Stimulated activated CD4-positive, alpha-beta T cell treated with anti-CD3 and anti-CD28 coated beads, Interleukin-1b, Interleukin-23, amount 100 ng/mL, for 1 hour (primary cell): ENCODE measurements at places on chromosomes 16 and 17.

DNA sequence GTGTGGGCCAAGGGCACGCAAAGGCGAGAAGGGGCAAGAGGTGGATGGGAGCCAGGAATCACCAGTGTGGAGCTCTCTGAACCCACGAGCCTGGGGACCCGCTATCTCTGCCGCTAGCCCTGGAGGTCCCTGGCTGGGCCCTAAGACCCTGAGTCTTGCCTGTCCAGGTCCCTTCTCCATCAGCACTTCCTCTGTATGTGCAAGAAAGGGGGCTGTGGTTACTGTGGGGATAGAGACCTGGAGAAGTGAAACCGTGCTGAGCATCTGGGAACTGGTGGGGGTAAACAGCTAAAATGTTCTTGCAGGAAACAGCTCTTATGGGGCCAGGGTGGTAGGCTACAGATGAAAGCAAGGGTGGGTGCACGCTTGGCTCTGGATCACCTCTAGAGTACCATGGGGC lies 3.1 kb downstream of the SPNS3 start:
- no peak for DNase-seq

GRCh38 chr17:67438667-67439066 lies 61.6 kb downstream of the PITPNC1 start:
- no peak for DNase-seq

- no peak for DNase-seq
Measured at GRCh38 chr17:82831041-82831817, 8.6 kb downstream of the ZNF750 start.

GRCh38 chr17:9240659-9241370 lies 219.5 kb downstream of the NTN1 start:
- DNase-seq: no peak

DNA sequence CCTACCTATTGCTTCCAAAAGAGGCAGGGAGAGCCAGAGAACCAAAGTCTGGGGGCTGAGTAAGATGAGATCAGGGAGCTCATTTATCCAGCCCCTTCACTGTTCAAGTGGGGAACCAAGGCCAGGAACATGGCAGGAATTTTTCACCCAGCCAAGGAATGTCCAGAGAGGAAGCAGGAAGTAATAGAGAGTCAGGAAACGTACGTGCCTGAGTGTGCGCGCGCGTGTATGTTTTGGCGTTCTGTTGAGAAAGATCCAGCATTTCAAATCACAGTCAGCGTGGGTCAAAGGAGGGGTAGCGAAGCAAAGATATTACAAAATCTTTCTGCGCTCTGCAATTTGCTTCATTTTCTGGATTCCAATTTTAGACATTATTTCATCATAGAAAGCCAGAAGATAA lies 41.9 kb upstream of the WSCD1 start:
- DNase-seq: no peak

GRCh38 chr17:73585583-73585982 lies 58.7 kb downstream of the SDK2 start:
- DNase-seq: no peak

DNA sequence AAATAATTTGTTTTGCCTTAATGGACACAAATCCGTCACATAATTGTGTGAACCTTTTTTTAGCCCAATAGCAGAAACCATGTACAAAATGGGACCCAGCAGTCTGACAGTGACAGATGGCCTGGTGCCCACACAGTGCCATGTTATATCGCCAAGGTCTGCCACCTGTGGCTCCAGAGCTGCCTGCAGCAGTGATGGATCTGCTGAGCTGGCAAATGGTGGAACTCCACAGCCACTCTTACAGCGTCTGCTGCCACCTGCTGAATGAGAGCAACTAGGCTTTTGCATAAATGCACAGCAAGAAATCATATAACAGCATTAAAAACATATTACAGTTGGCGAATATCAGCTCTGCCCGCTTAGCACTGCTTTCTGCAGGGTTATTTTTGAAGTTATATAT lies 59.4 kb downstream of the NUP93 start:
- DNase-seq: no peak

GRCh38 chr17:49692751-49693150 lies 14.9 kb upstream of the SPOP start:
- DNase-seq: no peak

GRCh38 chr16:19130852-19131824 lies 17.4 kb downstream of the ITPRIPL2 start:
- no peak for DNase-seq

GRCh38 chr16:10668322-10669045 lies 26.2 kb downstream of the TEKT5 start:
- no peak for DNase-seq

DNA sequence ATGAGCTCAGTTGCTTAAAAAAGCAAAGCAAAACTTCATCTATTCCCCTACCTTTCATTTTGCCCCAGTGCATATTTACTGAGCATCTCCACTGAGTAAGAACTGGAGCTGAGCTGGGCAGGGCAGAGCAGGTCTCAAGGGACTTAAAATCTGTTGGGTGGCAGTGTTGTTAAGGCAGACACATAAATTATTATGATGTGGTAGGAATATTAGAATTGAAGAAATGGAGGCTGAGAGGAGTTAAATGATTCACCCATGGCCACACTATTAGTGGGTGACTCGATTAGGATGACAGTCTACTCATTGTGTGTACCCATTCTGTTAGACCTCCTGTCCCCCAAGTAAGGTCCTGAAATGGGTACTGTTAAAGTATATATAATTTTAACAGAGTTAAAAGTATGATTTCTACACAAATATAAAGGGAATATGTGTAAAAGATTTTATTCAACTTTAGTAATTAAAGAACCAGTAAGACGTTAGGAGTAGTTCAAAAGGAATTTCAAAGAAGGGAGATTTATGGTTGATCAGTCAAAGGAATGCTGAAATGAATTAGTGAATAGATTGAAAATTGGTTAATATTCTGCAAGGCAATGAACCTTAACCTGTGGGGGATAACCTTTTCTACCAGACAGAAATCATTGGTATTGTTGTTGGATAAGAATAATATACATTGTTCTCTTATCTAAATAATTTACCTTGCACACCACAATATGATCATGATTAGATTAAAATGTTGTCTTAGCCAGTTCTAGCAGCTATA lies 17.5 kb downstream of the ITGB3 start:
- DNase-seq: no peak

- no peak for DNase-seq
Measured at GRCh38 chr17:15000661-15001060, 264.5 kb downstream of the PMP22 start.

DNA sequence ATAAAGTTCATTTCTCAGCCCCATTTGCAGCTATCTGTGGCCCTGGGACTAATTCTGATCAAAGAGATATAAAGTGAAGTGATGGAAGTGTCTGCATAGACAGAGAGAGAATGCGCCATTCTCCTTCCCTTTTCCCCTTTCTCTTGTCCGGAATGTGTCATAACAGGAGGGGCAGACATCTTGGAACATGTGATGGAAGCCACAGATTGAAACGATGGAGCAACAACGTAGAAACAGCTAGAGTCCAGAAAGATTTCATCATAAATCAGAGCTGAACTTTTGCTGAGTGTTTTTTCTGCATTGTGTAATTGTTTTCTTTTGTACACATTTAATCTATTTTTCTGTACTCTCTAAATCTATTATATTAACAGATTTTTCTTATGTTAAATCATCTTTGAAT lies 11.3 kb downstream of the ASGR1 start:
- no peak for DNase-seq

- no peak for DNase-seq
Measured at GRCh38 chr16:83266848-83267553, 540.8 kb upstream of the HSBP1 start.

- no peak for DNase-seq
Measured at GRCh38 chr16:20853143-20853542, 46.8 kb downstream of the REXO5 start.

DNA sequence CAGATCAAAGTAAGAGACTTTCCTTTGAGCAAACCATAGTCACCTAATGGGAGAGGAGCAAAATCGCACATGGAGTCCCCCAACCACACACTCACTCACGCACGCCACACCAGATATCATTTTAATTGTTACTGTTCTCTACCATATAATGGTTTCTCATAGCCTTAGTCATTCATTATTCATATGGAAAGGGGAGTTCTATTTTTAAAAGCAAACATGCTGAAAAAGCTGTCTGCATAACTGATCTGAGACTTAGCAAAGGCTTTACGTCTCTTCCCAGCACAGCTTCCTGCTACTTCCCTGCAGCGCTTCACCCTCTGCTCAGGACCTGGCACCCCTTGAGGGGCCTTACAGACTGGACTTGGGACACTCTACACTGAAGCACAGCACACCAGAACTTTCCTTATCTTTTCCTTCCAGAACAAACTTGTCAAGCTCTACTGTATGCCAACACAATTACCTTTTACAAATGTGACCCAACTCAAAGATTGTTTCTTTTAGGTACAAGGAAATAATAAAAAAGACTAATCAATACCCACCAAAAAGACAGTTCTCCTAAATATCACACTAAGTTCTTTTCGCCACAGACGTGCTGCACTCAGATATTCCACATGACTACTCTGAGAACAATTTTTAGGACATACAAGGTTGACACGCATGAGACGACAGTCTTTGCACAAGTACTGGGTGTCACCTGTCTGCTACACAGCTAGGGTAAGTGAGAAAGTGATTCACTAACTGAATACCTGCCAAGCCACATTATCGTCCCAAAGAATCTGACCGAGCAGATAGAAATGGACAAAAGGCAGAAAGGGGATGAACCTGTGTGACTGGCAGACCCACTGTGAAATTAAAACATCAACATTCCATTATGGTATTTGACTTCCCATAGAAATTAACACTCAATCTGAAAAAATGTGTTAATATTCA lies 21.5 kb downstream of the SRP68 start:
- no peak for DNase-seq

DNA sequence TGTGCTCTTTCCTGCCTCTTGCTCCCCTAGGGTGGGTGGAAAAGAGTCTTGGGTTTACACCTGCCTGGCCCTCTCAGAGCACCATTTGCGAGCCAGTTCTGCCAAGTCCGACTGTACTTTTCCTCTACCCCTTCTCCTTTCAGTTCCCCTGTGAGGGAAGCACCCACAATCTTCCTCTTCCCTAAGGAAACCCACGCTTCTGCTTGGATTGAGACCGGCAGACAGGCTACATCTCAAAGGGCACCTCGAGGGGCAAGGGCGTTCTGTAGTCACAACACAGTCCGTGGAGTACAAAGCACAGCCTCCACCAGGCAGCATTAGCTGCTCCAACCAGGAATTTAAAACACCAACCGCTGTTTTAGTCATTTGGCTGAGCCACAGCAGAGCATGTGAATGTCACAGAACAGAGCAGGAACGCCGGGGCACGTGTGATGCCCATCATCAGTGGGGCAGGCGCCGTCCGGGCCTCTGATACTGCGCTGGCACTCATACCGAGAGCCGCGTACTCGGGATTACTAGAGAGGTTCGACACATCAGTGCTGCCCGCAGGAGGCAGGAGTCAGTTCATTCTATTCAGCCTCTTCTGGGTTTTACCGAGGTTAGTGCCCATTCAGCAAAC lies 13.7 kb upstream of the MNT start:
- no peak for DNase-seq

- no peak for DNase-seq
Measured at GRCh38 chr17:5809056-5809455, 224.7 kb upstream of the NLRP1 start.

- DNase-seq: no peak
Measured at GRCh38 chr17:43732958-43733357, 25.6 kb downstream of the SOST start.

DNA sequence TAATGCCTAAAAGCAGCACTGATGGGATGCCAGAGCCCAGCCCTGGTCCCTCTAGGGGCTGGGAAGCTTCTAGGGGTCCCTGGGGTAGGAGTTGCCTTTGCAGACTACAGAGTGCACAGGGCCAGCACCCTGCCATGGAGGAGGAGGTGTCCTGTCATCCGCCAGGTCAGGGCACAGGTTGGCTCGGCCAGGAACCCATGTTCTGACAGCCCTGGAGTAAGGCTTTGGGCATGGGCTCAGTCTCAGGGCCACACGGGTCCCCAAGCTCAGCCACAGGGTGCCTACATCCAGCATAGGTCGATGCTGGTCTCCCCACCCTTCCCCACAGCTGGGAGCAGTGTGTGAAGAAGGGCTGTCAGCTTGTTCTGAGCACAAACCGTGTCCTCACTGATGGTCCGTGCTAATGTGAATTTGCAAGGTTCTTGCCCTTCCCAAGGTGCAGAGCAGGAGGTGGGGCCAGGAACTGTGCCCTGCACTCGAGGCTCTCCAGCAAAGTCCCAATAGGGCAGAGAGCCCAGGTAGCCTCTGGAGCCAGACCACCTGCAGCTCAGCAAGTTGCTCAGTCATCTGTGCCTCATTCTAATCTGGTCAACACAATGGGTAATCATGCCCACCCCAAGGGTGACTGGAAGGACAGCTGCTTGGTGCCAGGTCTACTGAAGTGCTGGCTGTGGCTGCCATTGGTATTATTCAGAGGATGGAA lies 72.8 kb downstream of the AMFR start:
- DNase-seq: no peak

- no peak for DNase-seq
Measured at GRCh38 chr17:33233811-33234177, 59.3 kb downstream of the ASIC2 start.

GRCh38 chr16:7314163-7314562 lies 18.5 kb upstream of the RBFOX1 start:
- no peak for DNase-seq

DNA sequence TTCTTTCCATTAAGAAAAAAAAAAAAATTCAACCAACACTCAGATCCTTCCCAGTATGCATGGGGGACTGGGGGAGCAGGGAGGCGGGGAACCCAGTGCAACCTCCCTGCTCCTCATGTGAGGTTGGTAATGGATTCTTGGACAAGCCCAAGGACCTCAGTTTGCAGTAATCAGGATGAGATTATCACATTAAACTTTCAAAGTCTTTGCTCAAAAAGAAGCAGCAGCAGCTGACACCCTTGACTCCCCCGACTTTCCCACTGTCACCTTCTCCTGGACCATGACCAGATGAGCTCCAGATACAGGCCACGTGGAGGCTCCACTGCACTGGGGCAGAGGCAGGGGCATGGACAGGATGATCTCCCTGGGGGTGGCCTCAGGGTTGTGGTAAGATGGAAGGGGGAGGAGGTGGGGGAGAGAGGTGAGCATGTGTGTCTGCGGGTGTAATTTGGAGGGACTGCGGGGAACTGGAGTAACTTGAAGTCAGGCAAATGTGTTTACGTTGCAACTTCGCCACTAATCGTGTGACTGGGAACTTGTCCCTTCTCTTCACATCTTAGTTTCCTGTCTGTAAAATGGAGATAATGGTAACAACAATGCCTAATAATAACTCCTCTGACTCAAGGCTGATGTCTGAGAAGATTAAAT lies 19.8 kb downstream of the ZNF385C start:
- no peak for DNase-seq

- DNase-seq: no peak
Measured at GRCh38 chr16:59634951-59635350, 900.8 kb upstream of the GOT2 start.

DNA sequence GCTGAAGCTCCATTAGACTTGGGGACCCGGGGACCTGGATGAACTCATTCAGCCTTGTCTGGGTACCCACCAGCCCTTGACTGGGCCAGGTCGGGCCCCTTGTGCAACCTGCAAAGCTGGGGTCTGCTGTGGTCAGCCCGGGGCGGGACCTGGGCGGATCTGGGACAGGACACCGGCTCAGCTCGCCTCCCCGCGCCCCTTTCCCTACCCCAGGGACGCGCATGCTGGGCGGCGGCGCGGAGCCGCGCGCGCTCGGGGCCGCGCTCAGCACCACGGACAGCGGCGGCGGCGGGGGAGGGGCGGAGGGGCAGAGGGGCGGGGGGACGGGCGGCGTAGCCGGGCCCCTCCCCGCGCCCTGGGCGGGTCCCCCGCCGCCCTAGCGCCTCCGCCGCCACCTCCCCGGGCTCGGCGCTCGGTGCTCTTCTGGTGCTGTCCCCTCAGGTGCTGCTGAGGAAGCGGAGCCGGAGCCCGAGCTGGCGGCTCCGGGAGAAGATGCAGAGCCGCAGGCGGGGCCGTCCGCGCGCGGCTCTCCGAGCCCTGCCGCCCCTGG lies 7.4 kb downstream of the ACD start:
- DNase-seq: no peak
